ENCODE measurements at places on chromosomes 2 and 18.

DNA sequence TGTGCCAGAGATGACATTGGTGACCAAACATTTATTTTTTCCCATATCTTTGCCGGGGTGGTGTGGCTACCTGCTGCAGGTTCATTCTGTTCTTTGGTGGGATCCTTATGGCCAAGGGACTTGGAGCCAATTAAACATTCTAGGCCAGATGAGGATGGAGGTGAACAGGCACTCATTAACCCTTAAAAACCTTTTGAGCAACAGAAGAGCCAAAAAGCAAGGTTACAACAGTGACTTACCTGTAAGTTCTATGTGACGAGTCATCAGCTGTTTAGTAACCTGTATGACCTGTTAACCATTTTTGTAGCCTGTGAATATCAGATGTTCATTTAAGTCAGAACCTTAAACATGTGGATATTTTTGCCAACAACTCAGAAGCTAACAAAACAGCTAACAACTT lies 105.6 kb downstream of the XRCC5 start:
- DNase-seq = no peak

DNA sequence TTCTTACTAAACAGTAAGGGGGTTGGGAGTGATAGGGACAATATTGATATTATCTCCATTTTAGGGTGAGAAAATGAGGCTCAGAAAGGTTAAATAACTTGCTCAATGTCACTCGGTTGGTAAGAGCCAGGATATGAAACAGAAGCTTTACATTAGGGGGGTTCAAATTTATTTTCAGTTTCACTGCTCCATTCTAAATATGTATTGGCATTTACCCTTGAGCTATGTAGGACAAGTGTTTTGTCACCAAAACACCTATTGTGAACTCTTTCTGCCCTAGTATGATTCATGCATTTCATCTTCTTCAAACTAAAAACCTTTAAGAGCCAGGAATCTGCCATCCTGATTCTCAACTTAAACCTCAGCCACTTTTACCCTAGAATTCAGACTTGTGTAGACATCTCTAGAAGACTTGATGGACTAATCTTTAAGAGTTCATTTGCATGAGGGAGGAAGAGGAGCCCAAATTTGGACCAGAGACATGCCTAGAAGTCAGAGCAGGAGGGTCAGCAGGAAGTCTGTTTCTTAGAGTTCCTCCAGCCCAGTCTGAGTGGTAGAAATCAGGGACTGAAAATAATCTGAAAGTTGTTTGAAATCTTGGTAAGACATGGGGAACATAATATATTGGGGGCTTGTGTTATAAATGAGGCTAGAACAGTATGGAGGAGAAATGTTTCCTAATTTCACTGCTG lies 129.4 kb upstream of the ATP5MC3 start:
- no peak for DNase-seq

DNA sequence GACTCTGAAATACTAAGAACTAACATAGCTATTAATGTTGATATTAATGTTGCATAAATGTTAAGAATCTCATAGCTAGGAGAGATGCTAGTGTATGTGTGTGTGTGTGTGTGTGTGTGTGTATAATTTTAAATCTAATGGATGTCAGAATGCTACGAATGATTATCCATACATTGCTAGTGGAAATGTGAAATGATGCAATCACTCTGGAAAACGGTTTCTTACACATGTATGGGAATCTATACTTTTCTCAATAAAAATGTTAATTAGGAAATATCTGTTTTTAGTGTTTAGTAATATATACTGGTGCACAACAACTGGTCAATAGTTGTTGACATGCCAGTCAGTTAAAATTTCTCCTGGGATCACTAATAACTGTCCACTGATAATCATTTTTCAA lies 908.8 kb upstream of the POU3F3 start:
- no peak for DNase-seq

GRCh38 chr2:223760838-223761502 lies 76.4 kb downstream of the AP1S3 start:
- no peak for DNase-seq

DNA sequence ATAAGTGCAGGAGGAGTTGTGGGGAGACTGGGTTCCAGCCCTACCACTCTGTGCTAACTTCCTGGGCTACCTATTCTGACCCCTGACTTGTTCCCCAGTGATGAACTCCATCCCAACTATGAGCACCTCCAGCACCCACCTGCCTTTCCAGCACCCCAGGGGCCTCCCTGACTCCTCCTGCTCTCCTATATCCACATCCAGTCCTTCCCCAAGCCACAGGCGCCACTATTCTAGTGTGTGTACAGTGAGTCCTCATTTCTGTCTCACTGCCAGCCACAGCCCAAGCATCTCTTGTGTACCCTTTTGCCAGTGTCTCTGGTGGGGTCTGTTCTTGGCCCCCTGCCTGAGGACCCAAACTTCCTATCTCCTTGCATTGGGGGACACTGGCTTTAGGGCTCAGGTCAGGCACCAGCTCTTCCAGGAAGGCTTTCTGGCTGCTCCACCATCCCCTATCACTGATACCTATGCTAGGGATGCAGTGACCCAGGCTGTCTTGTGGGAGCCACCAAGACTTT lies 145.2 kb downstream of the INHBB start:
- DNase-seq = no peak

Measured in activated CD4-positive, CD25-positive, alpha-beta regulatory T cell treated with anti-CD3 and anti-CD28 coated beads, Interleukin-2, amount 50 U/mL, for 72 hours (primary cell).